ENCODE measurements at places on chromosomes 6 and 20.

- no peak for DNase-seq
Observed at GRCh38 chr20:44742304-44743079, 3.2 kb upstream of the KCNK15 start.

GRCh38 chr6:107230024-107230423, 114.7 kb upstream of the BEND3 start:
- DNase-seq: no peak

GRCh38 chr6:118649918-118650581, 1.3 kb downstream of the CEP85L start:
- no peak for DNase-seq

DNA sequence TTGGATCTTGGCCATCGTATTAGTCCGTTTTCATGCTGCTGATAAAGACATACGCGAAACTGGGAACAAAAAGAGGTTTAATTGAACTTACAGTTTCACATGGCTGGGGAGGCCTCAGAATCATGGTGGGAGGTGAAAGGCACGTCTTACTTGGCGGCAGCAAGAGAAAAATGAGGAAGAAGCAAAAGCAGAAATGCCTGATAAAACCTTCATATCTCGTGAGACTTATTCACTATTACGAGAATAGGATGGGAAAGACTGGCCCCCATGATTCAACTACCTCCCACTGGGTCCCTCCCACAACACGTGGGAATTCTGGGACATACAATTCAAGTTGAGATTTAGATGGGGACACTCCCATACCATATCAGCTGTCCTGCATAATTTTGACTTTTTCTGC, 20.1 kb upstream of the REPS1 start:
- no peak for DNase-seq

GRCh38 chr6:82555801-82556200, 192.2 kb downstream of the TPBG start:
- DNase-seq: peak; percentile 6

GRCh38 chr20:24106150-24106800, 117.7 kb upstream of the GGTLC1 start:
- DNase-seq: no peak

DNA sequence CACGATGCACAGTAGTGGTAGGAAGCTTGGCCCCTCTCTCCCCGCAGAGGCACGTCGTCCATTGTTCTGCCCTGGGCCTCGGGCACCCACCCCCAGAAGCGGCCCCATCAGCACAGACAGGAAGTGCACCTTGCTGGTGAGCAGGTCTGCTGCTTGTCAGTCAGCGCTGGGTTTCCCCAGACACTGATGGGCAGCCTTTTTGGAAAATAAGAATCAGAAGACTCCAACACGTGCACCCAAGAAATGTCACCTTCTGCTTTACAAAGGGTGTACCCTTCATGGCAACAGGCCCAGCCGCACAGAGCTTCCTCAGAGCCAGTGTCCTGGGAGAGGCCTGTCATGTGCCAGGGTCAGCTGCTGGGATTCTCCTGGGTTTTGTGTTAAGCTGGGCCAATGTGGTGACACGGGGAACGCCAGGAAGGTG, 34.7 kb upstream of the IRF4 start:
- no peak for DNase-seq

- peak; percentile 12 for DNase-seq
Observed at GRCh38 chr6:75818098-75818855, 69.2 kb downstream of the MYO6 start.

GRCh38 chr6:85672623-85673022, 29.9 kb upstream of the SYNCRIP start:
- no peak for DNase-seq

DNA sequence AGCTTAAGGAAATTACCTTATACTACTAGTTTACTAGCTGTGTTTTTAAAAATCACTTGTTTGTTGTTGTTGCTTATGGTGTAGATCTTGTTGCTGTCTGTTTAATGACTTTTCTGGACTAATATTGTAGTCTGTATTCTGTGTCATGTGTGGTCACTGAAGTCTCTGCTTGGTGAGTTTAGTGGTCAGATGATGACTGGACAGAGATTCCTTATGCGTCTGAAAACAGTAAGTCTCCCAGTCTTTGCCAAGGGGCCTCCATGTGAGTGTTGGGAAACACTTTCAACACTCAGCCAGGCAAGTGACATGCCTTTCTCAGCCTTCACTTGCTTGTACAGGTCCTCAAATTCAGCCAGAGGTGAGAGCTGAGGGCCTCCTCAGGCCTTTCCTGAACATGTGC, 256.9 kb upstream of the RNF24 start:
- no peak for DNase-seq

GRCh38 chr20:10172998-10173655, 45.5 kb upstream of the SNAP25 start:
- no peak for DNase-seq

DNA sequence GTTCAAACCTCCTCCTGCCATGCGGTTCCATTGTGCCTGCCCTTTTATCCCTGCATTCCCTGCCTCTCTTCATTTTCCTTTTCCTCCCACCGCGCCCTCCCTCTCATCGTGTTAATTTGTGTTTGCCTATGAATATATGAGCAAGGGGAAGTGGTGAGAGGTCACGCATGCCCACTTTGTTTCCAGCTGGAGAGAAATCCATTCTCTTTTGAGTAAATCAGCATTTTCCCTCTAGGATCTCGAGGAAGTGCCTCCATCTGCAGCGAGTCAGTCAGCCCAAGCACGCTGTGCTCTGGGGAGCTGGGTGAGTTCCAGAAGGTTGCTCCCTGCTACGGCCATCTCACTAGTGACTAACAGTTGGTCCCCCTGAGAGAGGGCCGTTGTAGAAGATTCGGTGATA, 42.9 kb downstream of the CDH26 start:
- no peak for DNase-seq

DNA sequence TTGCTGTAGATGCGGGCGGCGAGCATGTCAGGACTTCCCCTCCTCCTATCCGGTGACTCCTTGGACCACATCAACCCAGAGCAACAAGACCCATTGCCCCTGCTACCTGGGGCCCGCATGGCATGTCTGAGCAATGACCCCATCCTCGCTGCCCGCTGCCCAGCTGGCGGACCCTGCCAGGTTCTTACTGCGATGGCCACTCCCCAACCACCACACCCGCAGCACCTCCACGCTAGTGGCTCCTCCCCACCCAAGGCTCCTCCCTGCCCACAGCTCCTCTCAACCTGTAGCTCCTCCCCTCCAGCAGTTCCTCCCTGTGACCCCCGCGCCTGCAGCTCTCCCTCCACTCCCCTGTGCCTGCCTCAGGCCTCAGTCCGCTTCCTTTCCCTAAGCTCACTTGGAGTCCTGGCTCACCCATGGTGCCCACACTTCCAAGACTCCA, 17.6 kb upstream of the SERPINB9 start:
- no peak for DNase-seq

- DNase-seq: no peak
Observed at GRCh38 chr6:51854876-51855275, 232.5 kb downstream of the PKHD1 start.

DNA sequence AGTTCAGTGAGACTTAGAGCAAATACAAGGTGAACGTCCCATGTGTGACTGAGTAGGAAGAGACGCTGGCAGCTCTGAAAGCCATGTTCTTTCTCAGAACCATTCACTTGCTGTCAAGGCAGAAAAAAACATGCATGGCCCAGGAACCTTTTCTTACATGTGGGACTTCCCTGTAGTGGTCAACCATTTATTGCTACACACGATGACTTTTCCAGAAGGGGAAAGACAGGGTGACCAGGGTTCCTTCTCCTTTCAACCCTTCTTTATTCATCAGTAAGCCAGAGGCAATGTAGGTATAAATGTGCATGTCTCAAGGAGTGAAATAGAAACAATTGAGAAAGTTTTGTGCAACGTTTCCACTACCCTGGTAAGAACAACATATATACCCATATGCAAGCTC, 189.0 kb downstream of the NFATC2 start:
- no peak for DNase-seq

- no peak for DNase-seq
Observed at GRCh38 chr6:135274561-135275293, 93.6 kb downstream of the MYB start.

GRCh38 chr6:11575408-11576033, 38.0 kb downstream of the TMEM170B start:
- peak; percentile 62 for DNase-seq

- no peak for DNase-seq
Observed at GRCh38 chr6:94341173-94341572, 921.8 kb upstream of the EPHA7 start.

GRCh38 chr20:39206899-39207564, 244.9 kb downstream of the DHX35 start:
- no peak for DNase-seq

DNA sequence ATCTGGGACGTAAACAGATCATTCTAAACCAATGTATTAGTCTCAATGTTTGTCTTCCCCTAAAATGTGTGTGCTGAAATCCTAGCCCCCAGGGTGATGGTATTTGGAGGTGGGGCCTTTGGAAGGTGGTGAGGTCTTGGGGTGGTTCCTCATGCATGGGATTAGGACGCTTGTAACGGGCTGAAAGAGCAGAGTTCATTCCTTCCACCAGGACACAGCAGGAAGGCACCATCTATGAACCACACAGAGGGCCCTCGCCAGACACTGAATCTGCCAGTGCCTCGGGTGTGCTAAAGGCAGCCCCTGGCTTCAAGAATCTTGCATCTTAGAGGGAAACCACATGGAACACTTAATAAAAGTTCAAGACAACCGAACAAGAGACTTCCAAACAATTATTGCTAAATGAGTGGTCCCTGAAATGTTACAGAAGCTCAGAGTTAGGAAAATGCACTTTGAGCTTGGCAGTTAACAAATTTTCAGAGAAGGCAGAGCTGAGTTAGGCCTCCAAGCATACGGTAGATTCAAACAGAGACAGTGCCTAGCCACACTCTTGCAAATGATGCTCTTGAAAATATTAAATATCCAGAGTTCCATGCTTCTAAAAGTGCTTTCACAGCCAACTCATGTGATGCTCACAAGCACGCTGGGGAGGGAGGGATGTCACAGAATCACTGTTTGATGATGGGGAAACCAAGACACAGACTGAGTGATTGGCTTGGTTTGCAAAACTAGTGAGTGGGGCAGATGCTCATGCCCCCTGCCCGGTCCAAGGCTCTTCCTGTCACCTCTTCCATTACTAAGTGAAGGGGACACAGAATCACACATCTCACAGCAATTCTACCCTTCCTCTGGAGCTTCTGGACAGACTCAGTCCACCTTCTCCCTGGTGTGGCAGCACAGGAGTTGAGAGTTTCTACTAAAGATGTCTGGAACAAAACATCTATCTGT, 27.4 kb downstream of the TBC1D7 start:
- no peak for DNase-seq

GRCh38 chr20:45105317-45105716, 4.4 kb upstream of the KCNS1 start:
- no peak for DNase-seq

- DNase-seq: no peak
Observed at GRCh38 chr20:13817342-13817741, 32.5 kb downstream of the NDUFAF5 start.

GRCh38 chr6:120876424-120876823, 457.9 kb downstream of the TBC1D32 start:
- DNase-seq: no peak

- DNase-seq: no peak
Observed at GRCh38 chr20:41408986-41409385, 42.4 kb upstream of the EMILIN3 start.

- no peak for DNase-seq
Observed at GRCh38 chr6:113723182-113723581, 134.0 kb upstream of the MARCKS start.

GRCh38 chr6:159043251-159043650, 1.5 kb downstream of the TAGAP start:
- DNase-seq: no peak

DNA sequence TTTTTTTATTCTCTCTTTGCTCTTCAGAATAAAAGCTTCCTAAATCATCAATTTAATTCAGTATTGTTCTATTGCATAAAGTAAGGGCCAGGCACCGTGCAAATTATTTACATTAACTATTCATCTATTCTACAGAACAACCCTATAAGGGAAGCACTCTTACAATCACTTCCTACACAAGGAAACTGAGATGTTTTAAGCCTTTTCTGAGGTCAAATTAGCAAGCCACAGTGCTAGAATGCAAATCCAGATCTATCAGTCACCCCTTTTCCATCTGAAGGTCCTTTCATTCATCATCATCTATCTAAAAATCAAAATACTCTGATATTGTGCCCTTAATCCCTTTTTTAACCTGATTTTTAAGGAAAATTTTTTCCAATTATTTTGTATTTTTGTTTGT, 31.2 kb downstream of the FRK start:
- DNase-seq: no peak

DNA sequence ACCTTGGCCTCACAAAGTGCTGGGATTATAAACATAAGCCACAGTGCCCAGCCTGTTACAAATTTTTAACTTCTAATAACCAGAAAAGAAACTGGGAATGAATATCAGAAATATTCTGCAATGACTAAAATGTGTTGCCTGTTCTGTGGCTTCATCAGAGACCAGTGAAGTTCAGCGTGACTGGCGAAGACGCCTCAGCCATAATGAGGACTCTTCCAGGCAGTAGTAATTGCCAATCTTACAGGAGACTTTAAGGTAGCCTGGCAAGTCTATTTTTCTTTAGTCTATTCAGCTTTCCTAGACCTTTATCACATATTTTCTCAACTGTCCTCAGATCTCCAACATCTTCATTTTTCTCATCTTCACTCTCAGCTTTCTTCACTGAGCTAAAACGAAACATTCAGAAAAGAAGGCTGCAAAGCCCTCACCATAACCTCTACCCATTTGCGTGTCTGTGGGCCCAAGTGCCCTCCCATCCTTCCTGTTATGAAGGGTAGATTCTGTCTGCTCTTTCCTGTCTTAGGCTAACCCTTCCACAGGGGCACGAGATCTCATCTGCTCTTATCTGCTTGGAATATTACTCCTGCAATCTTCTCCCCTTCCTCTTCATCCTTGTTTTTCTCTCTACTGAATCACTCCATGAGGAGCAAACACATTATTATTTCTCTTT, 42.0 kb upstream of the OLIG3 start:
- DNase-seq: no peak

- no peak for DNase-seq
Observed at GRCh38 chr20:51493346-51493791, 49.1 kb downstream of the NFATC2 start.

- no peak for DNase-seq
Observed at GRCh38 chr6:106858653-106859092, 115.9 kb downstream of the CD24 start.

GRCh38 chr6:7939184-7939863, 28.7 kb upstream of the TXNDC5 start:
- DNase-seq: no peak

- no peak for DNase-seq
Observed at GRCh38 chr6:155143578-155144106, 120.2 kb upstream of the CLDN20 start.

- no peak for DNase-seq
Observed at GRCh38 chr6:111724039-111724438, 118.4 kb upstream of the TRAF3IP2 start.

- peak; percentile 22 for DNase-seq
Observed at GRCh38 chr6:100479179-100480035, 14.7 kb upstream of the SIM1 start.

GRCh38 chr20:63503524-63503923, 4.6 kb upstream of the EEF1A2 start:
- no peak for DNase-seq

GRCh38 chr6:119446115-119446554, 96.6 kb upstream of the MAN1A1 start:
- peak; percentile 71 for DNase-seq
